Lower leg skin (tissue), 4 donors: ENCODE measurements at places on chromosomes 12 and 14.
A peak's percentile ranks its signal among the peaks of the same experiment; 100 is the strongest.

- no peak for DNase-seq
Observed at GRCh38 chr14:21169573-21169972, 13.7 kb upstream of the OR5AU1 start.

DNA sequence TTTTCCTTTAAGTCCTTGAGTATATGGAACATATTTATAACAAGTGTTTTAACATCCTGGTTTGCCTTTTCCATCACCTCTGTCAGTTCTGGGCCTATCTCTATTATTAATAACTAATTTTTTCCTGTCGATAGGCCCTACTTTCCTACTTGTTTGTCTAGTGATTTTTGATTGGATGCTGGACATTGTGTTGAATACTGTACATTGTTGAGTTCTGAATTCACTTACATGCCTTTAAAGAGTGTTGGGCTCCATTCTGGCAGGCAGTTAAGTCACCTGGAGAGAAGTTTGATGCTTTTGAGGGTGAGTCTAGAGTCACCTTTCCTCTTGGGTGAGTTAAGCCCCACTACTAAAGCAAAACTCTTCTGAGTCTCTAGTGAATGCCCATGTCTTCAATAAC is 77.5 kb upstream of the C14orf180 start:
- no peak for DNase-seq

DNA sequence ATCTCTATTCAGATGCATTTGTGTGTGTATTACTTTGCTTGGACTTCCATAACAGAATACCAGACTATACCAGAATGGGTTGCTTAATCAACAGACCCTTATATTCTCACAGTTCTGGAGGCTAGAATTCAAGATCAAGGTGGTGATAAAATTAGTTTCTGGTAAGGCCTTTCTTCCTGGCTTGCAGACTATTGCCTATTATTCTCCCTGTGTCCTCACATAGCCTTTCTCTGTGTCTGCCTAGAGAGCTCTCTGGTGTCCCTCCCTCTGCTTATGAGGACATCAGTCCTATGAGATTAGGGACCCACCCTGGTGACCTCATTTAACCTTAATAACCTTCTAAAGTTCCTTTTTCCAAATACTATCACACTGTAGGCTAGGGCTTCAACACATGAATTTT is 106.0 kb downstream of the FAR2 start:
- no peak for DNase-seq

GRCh38 chr14:104531421-104532190 is 48.0 kb upstream of the C14orf180 start:
- no peak for DNase-seq

DNA sequence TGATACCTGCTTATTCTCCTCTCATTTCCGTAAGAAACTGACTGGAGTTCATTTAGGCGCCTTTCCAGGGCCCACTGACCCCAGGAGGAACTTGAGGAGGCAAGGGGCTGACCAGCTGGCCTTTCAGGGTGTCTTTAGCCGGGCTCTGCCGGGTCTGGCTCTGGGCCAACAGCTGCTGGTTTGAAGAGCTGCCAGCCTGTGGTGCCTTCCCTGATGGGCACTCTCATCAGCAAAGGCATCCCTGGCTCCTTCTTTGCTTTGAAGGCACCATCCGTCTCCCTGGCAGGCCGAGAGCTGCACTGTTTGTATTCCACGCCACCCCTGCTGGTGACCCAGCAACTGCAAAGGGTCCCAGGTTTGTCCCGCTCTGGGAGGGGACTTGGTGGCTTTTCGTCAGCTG is 42.0 kb downstream of the IQSEC3 start:
- DNase-seq = no peak

- DNase-seq = no peak
Observed at GRCh38 chr14:96055753-96056508, 16.8 kb downstream of the C14orf132 start.

GRCh38 chr14:37623426-37623951 is 28.1 kb downstream of the TTC6 start:
- DNase-seq = peak; percentile 26

DNA sequence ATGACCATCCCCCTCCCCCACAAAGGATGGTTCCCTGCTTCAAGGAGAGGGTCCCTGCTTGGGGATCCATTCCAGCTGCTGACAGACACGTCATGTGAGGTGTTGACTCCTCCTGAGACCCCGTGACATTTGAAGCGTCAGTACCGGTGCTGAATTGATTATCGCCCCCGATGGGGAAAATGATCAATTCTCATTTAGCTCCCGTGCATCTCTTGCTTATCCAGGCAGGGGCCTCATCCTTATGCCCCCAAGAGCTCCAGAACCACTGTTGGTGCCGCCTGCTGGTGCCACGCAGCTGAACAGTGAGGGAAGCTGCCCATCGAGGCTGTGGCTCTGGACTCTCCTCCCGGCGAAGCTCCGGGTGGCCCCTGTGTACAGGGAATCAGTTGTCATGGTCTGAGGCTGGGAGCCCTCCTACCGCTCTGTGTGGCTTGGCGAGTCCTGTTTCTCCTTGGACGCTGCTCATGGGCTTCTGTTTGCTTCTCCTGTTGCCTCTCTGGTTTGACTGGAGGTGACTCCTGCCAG is 4.6 kb downstream of the KIF26A start:
- no peak for DNase-seq

- peak; percentile 19 for DNase-seq
Observed at GRCh38 chr12:104909761-104910160, 48.3 kb downstream of the SLC41A2 start.

DNA sequence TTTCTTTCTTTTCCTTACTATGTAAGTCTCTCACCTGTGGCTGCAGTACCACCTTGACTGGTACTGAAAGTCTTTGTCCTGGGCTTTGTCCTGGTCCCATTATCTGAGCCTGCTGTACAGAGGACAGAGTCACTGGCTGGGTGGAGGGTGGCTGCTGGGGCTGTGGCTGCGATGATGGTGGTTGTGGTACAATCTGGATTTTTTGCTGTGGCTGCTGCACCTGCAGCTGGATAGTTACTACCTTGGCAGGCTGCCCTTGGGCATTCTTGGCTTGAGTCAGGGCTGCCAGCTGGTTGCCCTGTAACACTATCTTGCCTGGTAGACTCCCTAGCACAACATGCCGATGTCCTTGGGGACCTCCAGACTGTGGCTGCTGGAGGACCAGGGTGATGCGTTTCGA is 27.0 kb downstream of the CHD8 start:
- DNase-seq = no peak

DNA sequence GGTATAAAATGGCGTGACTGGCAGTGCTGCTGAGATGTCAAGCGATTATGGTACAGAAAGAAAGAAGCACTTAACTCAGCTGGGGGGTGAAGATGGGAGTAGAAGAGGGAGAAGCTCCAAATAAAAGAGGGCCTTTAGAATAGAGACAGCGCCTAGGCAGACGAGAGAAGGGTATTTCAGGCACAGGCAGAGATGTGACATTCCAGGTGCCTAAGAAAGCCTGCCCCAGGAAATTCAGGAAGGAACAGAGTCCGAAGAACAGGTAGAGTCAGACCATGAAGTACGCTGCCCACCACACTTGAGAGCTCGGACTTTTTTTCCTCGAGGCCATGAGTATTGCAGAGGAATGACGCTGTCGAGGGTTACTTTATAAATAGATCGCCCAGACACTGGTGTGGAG is 170.9 kb upstream of the ATF7IP start:
- peak; percentile 52 for DNase-seq

DNA sequence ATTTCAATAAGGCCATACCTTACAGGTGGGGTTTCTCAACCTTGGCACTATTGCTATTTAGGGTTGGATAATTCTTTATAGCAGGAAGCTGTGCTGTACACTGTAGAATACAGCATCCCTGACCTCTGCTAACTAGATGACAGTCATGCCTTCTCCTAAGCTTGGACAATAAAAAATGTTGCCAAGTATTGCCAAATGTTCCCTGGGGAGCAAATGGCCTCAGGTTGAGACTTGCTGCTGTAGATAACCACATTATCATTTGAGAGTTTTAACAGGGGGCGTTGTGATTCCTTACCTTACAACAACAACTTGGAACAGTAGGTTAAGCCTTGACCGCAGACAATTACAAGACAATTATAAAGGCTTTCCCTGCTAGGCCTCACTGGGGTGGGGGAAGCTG is 1073.6 kb upstream of the TMEM132C start:
- DNase-seq = no peak

GRCh38 chr14:54314365-54315104 is 82.3 kb upstream of the CDKN3 start:
- no peak for DNase-seq

DNA sequence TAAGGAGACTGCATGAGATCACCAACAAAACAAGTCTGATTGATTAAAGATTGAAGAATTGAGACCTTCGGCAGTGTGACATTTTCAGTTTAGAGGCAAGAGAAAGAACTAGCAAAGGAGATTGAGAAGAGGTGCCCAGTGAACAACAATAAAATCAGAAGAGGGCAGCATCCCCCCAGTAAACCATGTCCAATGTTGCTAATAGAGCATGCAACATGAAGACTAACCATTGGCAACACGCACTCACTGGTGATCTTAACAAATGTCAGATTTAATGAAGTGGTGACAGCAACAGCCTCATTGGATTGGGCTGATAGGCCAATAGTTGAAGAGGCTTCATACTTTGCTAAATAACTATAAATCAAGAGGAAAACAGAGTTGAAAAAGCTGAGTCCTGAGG is 20.7 kb upstream of the TAS2R14 start:
- DNase-seq = no peak

DNA sequence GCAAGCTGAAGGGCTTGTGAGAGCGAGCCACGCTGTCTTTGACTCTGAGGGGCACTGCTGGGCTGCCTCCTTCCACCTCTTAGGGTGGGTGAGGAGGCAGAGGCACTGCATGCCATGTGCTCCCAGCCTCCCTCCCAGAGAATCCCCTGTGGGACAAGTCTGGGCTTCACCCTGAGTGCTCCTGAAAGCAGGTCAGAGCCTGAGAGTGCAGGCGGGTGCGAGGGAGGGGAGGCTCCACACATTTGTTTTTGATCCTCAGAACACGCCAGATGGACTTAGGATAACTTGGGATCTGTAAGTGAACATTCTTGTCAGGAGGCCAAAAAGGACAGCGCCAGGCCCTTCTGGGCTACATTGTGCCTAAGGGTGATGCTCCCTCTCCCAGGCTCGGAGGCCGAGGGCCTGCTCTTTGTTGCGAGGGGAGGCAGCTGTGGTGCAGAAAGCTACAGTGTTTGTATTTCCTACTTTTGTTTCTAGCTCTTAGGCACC is 155.4 kb downstream of the TMX1 start:
- DNase-seq = peak; percentile 57

- no peak for DNase-seq
Observed at GRCh38 chr14:77087631-77088030, 10.4 kb upstream of the CIPC start.

DNA sequence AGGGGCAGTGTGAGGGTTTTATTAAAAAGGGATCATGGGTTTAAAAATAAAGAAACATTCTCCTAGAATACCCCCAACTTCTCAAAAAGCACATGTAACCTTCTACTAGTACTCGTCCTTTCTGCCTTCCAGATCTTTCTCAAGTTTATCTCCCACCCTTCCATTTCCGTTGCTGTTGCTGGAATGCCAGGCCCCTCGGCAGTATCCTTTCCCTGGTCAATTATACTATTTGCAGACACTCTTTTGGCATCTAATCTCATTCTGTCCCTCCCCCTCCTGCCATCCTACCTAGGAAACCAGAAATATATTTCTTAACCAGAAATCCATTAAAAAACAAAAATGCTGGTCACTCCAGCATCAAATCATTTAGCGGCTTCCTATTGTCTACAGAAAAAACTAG is 198.2 kb upstream of the ATP2B1 start:
- DNase-seq = no peak

DNA sequence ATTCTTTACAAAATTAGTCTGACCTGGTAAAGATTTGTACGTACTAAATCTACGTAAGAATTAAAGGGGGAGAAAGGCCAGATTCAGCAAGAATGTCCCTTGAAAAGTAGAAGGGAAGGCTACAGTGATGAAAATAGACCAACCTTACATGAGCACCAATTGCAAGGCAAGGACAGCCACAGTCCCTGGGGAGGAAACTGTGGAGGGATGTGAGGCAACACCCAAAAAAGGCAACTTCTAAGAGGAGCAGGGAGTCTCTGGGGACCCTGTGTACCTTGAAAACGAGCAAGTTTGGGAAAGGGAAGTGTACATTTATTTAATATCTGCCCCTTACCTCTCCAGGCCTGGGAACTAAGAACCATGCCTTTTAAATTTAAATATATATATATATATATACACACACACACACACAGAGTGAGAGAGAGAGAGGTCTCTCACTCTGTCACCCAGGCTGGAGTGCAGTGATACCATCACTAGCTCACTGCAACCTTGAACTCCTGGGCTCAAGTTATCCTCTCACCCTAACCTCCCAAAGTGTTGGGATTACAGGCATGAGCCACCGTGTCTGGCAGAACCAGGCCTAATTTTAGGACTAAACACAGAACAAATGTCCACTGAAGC is 56.4 kb downstream of the TMCC3 start:
- no peak for DNase-seq

- no peak for DNase-seq
Observed at GRCh38 chr12:59386236-59386635, 209.6 kb upstream of the SLC16A7 start.

GRCh38 chr12:115132905-115133304 is 448.9 kb upstream of the TBX3 start:
- no peak for DNase-seq

GRCh38 chr14:41235466-41235865 is 371.2 kb upstream of the LRFN5 start:
- no peak for DNase-seq

- DNase-seq = peak; percentile 56
Observed at GRCh38 chr14:70014406-70015095, 135.3 kb downstream of the SMOC1 start.

GRCh38 chr12:89525824-89526770 is at the start of gene POC1B:
TSS of gene POC1B (minus strand) at chr12:89526047. CDS start at chr12:89525895, 152 bp downstream.
- peak; percentile 73 for DNase-seq

- DNase-seq = peak; percentile 34
Observed at GRCh38 chr12:54596526-54596946, 8.1 kb upstream of the PPP1R1A start.

DNA sequence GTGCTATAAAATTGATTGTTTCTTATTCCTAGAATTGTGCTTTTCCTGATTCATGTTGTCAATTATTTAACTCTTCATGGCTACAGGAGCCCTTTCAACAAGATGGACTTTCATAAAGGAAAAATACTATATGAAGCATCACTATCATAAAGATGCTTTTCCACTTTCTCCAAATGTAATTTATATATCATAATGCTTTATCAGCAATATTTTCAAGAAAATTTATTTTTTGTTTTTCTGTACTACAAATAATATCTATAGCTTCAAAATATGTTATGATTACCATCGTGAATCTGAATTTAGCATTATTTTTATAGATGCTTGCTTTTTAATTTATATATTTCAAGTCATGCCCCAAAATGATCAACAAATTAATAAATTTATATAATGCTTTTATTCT is 873.5 kb upstream of the LRFN5 start:
- DNase-seq = no peak

GRCh38 chr14:36723530-36723929 is 61.9 kb downstream of the PAX9 start:
- no peak for DNase-seq

DNA sequence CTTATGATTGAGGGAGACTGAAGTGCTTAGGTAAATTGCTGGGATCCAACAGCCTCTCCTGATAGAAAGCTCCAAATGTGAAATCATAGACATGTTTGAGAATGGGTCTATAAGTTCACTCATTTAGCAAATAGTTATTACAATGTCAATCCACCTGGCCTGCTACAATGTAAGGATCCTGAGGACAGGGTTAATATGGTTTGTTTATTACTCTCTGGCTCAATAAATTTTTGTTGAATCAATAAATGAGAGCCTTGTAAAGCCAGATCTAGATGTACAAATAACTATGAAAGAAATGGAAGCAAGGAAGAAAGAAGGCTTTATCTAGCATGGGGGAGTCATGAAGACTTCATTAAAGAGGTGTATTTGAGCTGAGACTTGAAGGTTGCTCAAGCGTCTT is 165.6 kb upstream of the IGF1 start:
- DNase-seq = no peak

- no peak for DNase-seq
Observed at GRCh38 chr14:61632807-61633206, 62.5 kb upstream of the HIF1A start.
